ENCODE measurements at places on chromosomes 2 and 18.

GRCh38 chr2:170434900-170435621 lies 257.1 kb downstream of the MYO3B start:
- no peak for DNase-seq

DNA sequence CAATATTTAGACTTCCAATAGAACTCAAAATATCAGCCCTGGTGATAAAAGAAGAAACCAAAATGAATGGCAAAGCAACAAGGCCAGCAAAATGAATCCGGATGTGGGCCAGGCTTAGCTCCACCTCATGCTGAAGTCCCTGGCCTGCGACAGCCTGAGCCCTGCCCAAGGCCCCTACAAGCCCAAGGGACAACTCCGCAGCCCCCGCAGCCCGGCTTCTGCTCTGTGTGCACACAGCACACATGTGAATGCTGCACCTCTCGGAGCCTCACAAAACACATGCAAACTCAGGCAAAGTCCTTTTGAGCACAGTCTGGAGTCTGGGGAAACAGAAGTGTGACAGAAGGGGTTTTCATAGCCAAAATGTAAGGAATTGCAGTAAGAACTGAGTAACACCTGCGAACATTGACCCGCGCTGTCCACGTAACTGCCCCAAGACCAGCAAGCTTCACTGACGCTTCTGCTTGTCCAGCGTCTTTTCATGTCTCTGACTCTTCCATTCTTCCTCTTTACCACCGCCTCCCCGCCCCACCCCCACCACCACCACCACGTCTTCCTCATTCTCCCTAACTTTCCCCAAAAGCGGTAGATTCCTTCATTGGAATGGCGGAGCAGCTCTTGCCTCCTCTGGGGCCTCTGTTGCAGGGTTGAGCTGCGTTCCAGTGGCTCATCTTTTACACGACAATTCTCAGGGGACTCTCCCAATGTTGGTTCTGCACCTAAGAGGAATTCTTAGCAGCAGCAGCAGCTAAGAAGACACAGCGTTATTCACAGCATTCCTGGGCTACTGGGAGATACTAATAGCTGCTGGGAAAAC lies 136.4 kb upstream of the COPS8 start:
- no peak for DNase-seq

DNA sequence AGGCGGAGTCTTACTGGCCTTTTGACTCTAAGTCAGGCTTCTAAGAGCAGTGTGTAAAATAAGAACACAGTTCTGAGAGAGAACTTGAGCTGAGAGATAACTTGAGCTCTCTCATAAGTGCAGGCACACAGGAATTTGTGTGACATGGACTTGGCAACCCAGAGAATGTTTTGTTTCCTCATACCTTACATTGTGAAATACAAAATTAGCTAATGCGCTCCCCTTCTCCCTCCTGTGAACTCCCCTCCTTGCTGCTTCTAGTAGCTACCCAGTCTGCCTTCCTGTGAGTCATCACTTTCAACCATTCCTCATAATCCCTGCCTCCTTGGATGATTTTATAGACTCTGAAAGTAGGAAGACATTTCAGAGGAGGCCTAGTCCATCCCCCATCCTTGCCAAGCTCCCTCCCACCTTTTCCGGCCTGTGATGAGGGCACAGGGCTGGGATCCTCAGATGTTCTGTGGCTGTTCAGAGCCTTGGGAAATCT lies 22.6 kb downstream of the FER1L5 start:
- DNase-seq: no peak

- DNase-seq: no peak
Observed at GRCh38 chr2:62202019-62202722, 6.3 kb downstream of the B3GNT2 start.

DNA sequence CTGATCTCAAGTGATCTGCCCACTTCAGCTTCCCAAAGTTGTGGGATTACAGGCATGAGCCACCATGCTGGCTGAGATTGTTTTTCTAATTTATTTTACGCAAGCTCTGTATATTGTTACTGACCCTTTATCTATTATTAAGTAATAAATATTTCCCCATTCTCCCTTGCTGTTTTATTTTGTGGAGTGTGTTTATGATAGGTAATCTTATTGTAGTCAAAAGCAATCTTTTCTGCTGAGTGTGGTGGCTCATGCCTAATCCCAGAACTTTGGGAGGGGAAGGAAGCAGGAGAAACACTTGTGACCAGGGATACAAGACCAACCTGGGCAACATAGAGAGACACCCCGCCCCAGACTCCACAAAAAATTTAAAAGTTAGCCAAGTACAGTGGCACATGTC lies 55.2 kb upstream of the RTN4 start:
- DNase-seq: no peak

GRCh38 chr2:67891642-67892041 lies 171.2 kb downstream of the C1D start:
- no peak for DNase-seq

DNA sequence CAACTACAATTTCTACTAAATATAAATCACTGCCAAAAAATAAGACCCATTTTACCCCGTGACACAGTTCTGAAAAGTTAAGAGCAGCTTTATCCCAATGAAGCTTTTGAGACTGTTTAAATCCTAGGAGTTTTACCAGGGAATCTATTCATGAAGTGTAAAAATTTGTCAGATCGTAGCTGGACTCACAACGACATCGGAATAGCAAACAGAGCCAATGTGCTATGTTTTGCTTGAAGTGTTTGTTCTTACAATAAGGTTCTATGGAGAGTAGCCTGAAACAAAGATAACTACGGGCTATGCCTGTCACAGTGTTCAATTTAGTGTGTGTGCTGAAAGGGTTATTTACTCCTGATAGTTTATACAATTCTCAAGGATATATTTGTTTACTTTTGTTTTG lies 78.5 kb upstream of the L3MBTL4 start:
- DNase-seq: no peak

GRCh38 chr2:47214990-47215389 lies 59.9 kb upstream of the STPG4 start:
- DNase-seq: no peak

DNA sequence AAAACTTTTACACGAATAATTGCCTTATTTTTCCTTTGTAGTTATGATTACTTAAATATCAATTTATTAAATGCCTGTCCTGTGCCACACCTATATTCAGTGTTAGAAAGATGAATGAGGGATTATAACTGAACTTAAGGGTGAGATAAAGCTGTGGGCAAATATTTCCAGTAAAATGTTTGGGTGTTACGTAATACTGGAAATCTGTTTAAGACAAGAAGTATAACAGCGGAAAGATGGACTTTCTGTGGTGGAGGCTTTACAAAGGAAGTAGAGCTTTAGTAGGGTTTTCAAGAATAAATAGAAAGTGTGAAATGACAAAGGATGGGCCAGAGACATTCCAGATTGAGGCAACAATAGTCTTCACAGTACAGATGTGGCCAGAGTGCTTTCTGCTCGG lies 927.0 kb downstream of the DPP10 start:
- no peak for DNase-seq

GRCh38 chr2:181500201-181500600 lies 43.0 kb downstream of the ITGA4 start:
- no peak for DNase-seq

- DNase-seq: no peak
Observed at GRCh38 chr18:45416168-45416567, 199.1 kb upstream of the SLC14A2 start.

GRCh38 chr18:76518123-76518859 lies 23.2 kb upstream of the ZNF516 start:
- DNase-seq: no peak

GRCh38 chr18:69974365-69974764 lies 26.7 kb upstream of the CD226 start:
- DNase-seq: no peak

DNA sequence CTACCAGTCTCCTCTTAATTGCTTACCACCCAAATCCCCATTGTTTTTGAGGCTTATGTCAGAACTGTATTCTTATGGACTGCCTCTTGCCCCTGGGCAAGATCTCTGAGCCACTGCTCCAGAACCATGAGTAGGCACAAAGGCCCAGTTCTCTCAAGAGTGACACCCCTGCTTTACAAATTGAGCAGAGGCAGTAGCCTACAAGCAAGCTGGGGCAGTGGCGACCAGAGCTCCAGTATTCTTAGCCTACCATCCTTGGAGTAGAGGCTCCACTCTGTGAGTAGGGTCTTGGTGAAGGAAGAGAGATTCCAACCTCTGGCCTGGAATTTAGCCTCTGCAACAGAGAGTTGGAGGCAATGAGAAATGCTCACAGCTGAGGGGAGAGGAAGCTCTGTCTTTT lies 36.5 kb downstream of the WDR75 start:
- DNase-seq: no peak

DNA sequence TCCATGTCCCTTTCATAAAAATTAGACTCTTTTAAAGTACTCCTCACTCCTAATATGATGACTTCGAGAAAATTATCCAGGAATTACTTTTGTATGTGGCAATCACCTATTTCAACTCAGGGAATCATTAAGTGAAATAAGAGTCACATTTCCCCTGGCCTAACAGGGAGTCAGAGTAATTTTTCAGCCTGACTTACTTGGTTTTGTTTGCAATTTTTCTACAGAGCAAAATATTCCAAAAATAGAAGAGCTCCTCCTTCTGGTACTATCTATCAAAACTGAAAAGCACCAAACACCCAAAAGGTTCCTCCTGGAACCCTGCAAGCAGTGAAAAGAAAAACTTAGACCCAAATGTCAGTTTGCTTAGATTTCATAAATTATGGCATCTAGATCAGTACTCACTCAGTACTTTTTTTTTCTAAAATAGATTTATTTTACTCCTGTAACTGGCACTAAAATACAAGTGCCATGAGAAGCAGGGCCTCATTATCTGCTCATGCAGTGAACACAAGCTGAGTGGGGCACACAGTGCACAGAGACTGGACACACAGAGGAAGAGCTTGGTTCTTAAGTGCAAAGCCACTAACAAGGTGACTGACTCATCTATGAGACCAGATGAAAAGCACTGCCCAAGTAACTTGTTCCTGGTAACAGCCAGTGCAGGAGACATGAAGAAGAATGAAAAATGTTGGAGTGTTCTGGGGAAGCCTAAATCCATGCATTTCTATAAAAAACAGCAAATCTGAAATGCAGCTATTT lies 28.7 kb downstream of the ACAA2 start:
- DNase-seq: no peak

DNA sequence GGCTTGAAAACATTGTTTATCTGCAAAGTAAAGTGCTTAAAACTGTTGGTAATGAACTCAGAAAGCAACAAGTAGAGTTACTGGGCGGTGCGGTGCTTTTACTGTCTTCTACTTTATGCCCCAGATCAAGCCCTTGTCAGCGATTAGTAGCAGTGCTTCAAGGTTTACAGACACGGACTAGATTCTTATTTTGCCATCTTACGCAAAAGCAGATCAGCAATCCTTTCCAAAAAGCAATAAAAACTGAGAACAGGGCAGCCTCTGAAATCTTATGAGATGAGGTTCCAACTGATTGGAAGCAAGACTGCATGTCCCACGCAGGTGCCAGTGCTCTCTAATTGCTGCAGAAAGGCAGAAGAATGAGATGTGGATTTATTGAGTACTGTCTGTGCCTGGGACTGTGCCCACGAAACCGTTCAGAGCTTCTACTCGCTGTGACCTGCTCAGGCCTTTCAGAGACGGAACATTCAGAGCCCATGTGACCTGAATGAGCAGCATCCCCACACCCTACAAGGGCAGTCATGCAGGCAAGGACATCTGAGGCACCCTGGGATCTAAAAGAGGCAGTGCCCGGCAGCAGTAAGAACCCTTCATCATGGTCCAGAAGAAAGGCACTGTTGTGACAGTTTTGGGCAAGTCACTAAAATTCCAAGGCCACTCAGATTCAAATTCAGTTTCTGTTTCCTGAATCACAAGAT lies 15.7 kb downstream of the COL4A3 start:
- DNase-seq: no peak

DNA sequence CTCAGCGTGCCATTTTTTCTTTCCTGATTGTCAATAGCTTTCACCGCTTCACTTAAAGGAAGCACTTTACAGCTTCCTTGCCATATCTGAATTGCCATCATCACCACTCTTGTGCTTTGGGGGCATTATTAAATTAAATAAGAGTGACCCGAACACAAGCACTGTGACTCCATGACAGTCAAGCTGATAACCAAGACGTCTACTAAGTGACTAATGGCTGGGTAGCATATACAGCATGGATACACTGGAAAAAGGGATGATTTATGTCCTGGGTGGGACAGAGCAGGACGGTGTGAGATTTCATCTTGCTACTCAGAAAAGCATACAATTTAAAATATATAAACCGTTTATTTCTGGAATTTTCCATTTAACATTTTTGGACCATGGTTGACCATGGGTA lies 24.3 kb upstream of the AFF3 start:
- DNase-seq: no peak

- no peak for DNase-seq
Observed at GRCh38 chr2:100818606-100819369, 1.2 kb upstream of the NPAS2 start.

GRCh38 chr2:72794572-72794971 lies 31.3 kb downstream of the EXOC6B start:
- DNase-seq: no peak

DNA sequence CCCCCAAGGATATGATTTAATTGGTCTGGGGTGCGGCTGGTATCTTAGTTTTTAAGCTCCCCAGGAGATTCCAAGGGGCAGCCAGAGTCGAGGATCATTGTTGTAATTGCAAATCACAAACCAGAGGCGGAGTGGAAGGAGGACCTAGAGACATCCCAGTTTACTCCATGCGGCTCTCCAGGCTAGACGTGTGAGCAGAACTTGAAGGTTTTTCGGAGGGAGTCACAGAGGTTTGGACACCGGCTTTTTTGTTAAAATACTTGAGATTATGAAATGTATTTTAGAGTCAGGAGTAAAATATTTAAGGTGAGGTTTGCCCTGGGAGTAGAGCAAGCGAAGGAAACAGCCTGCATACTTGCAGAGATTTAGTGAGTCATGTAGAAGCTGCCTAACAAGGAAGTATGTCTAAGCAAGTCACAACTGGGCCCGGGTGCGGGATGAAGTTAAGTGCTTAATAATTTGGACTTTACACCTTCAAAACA lies 39.5 kb downstream of the TGOLN2 start:
- no peak for DNase-seq

DNA sequence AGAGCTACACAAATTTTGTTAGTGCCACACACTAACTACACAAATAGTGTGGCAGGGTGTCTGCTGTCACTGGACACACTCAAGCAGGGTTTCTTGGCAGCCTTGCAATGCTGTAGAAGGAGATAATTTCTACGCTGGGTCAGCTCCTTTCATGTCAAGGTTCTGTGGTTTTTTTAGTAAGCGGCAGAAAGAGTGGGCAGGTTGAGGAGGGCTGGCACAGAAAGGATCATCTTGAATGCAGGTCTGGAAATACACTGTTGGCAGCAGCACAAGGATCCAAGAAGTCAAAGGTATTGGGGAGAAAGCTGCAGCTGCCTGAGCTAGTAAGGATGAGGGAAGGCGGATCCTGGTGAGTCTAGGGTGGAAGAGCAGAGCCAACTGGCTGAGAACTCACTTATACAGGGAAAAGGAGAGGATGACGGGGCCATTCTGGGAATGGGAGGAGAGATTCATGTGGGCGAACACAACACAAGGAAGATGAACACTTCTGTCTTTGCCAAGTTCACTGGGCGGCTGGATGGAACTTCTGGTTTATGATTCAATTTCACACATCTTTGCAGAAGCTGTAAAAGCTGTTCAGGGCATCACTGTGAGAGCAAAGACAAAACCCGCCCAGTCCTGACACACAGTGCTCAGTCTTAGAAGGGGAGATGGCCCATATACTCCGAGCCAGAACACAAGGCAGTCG lies 16.9 kb upstream of the CYRIA start:
- no peak for DNase-seq

GRCh38 chr2:95122197-95122551 lies 566 bp upstream of the MRPS5 start:
- no peak for DNase-seq

All from stimulated activated CD4-positive, alpha-beta T cell treated with anti-CD3 and anti-CD28 coated beads, Interleukin-12 subunit alpha, Interleukin-12 subunit beta, amount 100 ng/mL, for 24 hours (primary cell).